Daoy (cell line): ENCODE measurements at places on chromosomes 13 and 19.

DNA sequence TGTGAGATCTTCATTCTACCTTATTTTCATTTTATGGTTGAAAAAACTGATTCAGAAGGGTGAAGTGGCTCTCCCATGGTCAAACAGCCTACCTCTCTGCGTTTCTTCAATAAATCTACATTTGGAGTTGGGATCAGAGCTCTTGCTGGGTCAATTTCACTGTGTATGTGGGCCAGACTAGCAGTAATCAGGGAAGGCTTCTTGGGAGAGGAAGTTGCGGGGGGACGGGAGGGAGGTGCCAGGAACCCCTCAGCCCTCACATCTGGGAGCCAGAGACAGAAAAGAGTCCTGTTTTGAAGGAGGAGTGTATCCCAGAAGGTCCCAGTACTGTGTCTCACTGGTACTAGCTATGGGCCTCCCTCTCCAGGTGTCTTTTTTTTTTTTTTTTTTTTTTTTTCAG is 934 bp downstream of the KXD1 start:
- DNase-seq: no peak

DNA sequence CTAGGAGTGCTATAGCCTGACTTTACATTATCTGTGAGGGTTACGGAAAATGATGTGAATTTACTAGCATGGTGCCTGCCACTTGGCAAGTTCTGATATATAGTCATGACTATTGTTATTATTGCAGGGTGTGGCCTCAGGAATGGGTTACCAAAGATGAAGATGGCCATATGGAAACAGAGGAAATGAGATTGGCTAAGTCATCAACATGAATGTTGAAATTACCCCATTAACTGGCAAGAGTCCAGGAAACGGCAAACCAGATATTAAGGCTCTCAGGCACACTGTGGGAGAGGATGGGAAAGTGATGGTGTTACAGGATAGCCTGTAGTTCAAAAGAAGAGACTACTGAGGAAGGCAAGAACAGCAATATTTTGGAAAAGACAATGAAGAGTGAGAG is 183.3 kb downstream of the KCNRG start:
- DNase-seq: peak; percentile 58

GRCh38 chr13:95106562-95106961 is 194.7 kb downstream of the ABCC4 start:
- no peak for DNase-seq

DNA sequence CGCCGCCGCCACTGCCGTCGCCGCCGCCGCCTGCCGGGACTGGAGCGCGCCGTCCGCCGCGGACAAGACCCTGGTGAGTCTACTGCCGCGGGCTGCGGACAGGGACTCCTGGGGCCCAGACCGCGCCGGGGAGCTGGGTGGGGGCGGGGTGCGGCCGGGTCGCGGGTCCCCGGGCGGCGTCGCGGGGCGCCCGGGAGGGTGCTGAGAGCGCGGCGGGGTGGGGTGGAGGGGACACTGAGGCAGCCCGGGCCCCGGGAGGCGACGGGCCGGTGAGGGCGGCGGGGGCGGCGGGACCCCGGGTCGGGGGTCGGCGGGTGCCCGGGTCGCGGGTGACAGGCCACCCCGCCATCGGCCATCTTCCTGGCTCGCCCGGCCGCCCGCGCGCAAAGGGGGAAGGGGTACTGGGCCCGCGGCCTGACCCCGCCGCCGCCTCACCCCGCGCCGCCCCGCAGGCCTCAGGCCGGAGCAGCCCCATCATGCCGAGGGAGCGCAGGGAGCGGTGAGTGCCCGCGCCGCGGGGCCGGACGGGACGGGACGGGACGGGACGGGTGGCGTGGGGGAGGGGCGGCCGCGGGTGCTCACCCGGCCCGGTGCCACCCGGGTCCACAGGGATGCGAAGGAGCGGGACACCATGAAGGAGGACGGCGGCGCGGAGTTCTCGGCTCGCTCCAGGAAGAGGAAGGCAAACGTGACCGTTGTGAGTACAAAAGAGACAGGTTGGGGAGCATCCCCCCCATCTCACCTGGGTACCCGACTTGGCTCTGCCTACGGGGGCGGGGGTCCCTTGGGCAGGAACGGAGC is 489 bp downstream of the CCNE1 start:
- DNase-seq: no peak

- DNase-seq: no peak
Observed at GRCh38 chr13:66618702-66619101, 611.4 kb downstream of the PCDH9 start.

DNA sequence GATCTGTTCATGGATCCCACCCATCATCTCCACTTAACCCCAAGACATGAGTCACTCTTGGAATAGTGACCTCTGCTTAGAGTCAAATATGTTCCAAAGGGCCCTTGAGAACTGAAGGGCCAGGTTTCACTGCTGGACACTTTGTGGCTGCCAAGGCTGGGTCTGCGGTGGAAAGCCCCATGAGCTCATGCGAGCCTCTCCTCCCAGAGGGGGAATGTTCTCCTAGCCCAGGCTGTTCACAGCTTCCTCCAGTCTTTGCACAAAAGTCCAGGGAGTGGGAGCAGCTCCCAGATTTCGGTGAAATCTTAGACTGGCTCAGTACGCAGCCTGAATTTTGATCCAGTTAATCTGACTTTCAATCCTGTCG is 732 bp upstream of the DCLK1 start:
- peak; percentile 80 for DNase-seq

DNA sequence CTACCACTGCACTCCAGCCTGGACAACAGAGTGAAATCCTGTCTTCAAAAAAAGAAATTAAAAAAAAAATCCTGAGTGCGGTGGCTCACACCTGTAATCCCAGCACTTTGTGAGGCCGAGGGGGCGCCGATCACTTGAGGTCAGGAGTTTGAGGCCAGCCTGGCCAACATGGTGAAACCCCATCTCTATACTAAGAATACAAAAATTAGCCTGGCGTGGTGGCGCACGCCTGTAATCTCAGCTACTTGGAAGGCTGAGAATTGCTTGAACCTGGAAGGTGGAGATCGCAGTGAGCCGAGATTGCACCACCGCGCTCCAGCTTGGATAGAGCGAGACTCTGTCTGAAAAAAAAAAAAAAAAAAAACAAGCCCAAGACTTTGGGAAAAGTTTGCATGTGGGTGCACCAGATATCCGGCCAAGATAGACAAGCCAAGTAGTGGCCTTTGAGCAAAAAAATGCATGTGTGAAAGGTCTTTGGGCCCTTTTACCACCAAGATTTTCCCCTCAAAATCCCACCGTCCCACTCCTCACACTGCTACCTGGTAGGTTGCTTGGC is 5.7 kb downstream of the DNAJB1 start:
- no peak for DNase-seq

DNA sequence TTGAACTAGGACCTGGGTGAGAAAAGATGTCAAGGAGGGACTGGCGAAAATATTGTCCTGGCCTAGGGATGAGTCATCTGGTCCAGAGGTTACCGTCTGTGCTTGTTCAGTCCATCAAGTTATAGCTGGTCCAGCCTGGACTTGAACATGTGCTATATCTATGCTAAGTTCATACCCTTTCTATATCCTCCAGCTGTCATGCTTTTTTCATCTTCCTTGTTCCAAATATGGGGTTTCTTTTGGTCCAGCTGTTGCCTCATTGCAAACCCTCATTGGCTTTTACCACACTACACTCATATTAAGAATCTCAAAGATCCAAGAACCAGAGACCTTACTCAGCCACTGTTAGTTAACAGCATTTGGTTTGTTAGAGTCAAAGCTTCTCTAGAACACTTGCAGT is 19.1 kb upstream of the KLF12 start:
- DNase-seq: no peak
